Fibroblast of skin of right quadriceps (primary cell): ENCODE measurements at places on chromosomes 4 and X.

DNA sequence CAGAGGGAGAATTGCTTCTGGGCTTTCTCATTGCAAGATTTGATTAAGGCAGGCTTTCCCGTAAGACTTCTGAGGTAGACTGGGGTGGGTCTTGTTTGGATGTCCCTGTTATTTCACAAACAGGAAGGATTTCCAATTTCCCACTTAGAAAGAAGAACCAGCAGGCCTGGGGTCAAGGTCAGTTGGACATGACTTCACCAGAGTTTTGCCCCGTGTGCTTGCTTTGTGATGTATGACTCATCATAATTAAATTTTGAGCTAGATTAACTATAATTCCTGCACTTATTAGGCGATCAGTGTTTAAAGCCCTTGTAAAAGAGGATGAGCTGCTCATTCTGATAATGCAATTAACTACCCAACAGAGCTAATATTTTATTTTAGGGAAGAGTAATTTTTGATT is 32.8 kb upstream of the ARHGAP36 start:
- no peak for DNase-seq

DNA sequence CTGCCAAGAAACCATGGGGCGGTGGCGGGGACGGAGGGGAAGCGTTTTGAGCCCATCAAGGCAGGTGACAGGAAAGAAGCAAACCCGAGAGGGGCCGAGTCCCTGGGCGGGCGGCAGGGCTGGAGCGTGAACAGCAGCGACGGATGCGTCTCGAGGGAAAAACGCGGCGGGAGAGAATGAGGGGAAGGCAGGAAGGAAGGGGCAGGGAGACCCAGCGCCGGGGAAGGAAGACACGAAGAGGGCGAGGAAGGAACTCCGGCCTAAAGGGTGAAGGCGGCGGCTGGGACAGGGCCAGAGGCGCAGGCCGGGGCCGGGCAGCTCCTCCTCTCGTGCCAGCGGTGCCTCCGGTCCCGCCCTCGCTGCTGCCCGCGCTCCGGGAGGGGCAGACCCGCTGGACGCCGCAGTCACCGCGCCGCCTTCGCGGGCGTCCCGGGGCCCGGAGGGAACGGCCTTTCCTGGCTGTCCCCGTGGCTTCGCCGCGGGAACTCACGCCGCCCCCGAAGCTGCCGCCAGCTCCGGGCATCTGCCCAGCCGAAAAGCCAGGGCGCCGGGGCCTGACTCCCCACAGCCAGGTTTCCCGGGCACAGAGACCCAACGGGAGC is 751 bp upstream of the RGS12 start:
- DNase-seq = peak; percentile 15

GRCh38 chr4:140149846-140150635 is 3.9 kb downstream of the MAML3 start:
- DNase-seq = peak; percentile 47

DNA sequence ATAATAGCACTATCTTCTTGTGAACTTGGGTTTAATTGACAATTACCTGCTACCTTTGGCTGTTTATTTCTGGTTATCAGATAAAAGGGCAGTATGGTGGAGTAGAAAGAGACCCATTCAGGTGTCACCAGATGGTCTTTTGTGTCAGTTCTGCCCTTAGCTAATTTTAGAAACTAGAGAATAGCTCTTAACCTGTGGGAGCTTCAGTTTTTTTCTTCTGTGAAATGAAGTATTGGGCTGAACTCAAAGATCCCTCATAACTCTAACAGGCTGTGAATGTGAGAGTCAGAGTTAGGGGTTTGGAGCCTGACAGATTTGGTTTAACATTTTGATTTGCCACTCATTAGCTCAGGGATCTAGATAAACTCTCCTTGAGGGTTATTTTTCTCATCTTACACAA is 335.2 kb downstream of the PPP1R2C start:
- DNase-seq = no peak

- DNase-seq = no peak
These were observed 83.9 kb upstream of the MSX1 start for GRCh38 chr4:4775493-4776004.

DNA sequence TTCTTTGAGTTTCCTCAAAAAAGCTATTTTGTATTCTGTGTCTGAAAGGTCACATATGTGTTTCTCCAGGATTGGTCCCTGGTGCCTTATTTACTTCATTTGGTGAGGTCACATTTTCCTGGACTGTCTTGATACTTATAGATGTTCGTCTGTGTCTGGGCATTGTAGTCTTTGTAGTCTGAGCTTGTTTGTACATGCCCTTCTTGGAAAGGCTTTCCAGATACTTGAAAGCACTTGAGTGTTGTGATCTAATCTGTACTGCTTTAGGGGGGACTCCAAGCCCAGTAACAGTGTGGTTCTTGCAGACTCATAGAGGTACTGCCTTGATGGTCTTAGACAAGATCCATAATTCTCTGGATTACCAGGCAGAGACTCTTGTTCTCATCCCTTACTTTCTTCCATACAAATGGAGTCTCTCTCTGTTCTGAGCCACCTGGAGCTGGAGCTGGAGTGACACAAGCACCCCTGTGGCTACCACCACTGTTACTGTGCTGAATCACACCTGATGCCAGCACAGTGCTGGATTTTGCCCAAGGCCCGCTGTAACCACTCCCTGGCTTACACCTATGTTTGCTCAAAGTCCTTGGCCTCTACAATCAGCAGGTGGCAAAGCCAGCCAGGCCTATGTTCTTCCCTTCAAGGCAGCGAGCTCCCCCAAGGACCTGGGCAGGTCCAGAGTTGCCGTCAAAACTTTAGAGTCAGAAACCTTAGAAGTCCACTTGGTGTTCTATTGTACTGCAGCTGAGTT is 72.3 kb upstream of the EFHC2 start:
- no peak for DNase-seq

GRCh38 chrX:29257521-29257920 is 670.3 kb downstream of the IL1RAPL1 start:
- peak; percentile 88 for DNase-seq

DNA sequence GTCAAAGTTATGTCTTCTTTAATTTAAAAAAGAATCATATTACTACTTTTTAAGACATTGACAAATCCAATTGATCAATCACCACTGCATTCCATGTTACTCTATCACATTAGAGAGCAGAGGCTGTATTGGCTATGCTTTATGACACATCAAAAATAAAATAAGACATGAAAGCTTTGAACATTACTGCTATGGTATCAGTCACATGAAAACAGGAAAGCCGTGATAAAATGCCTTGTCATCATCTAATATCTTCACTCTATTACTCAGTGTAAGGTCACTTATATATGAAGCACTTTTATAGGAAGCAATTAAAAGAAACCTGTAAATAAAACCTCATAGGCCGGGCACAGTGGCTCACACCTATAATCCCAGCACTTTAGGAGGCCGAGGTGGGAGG is 27.7 kb upstream of the CEP135 start:
- DNase-seq = peak; percentile 17

- DNase-seq = no peak
These were observed 1814.9 kb downstream of the STIM2 start for GRCh38 chr4:28675582-28675981.

- DNase-seq = no peak
These were observed 1.9 kb downstream of the LGI2 start for GRCh38 chr4:25028851-25029250.
